ENCODE measurements at places on chromosomes 12 and 14. TPM values are rescaled to one million over a fixed set of nuclear protein-coding genes. Genes with fewer than 3 reads are reported as not detected.

GRCh38 chr14:33317675-33318074, 379.0 kb downstream of the NPAS3 start:
- no peak for DNase-seq

DNA sequence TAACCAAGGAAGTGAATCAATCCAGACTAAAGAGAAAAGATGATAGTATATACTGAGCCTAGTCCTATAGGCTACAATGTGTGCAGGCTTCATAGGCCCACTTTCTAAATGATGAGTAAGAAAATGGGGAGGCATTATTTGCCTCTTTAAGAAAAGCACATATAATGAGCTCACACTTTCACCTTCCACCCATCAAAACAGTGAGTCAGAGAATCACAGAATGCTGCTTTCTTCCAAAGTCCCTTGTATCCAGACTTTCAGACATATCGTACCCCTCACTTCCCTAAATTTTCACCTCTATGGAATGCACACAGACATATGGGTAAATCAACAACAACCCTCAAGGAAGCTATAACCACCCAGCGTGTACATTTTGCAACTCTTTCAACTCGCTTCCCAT, 286.4 kb upstream of the PRKD1 start:
- DNase-seq = no peak

DNA sequence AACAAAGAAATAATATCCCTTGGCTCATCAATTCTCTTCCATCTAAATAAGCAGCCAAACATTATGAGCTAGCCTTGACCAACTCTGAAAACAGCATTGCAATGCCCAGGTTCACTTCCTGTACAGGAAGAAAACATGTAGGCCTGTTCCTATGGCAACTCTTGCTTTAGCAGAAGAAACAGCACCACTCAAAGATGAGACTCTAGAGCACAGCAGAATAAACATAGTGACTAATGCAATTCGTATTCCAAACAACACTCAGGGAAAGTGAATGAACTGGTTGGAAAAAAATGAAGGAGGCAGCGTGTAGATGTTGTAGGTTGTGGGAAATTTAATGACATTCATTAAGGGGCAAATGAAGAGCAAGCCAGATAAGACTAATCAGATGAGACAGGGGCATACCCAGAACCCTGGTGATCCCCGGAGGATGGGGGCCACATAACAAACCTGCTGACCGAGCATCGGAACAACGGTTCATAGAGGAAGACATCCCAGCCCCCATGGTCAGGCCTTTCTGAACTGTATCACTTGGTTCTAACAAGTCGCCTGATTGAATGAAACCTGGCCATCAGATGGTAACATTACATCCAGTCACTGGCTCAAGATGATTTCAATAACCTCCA, 9.0 kb downstream of the ARHGDIB start:
- peak; percentile 85 for DNase-seq

The SAMD15 gene
- not detected for total RNA-seq

The CLEC6A gene
- 0.51 TPM for total RNA-seq

DNA sequence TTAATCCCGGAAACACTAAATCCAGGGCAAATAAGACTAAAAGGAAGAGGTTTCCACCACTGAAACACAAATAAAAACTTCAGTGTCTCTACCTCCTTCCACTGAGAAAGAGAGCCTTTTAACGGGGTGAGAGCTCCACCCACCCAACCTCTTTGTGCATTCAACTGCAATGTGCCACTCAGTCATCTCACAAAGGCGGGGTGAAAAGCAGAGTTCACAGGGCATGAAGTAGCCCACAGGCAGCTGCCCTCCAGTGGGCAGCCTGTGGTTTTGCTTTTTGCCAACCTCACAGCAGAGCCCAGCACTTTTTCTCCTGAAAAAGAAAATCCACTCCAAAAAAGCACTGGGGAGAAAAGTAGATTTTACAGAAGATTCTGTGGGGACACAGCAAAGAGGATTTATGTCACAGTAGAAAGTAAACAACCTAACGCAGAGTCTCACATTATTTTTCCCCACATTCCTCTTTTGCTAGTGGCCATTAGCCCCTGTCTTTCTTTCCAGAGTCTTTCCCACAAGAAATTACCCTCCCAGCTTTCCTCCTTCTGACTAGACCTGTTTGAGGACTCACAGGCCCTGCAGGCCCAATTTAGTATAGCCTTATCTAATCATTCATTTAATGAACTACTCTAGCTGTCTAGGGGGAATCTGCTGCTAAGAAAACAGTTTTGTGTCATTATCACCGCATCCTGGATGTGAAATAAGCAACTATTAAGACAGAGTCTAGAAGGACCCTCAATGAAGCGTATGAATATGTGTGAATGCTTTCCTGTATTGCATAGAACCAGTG, 753.8 kb upstream of the FOXG1 start:
- no peak for DNase-seq

Data from naive thymus-derived CD4-positive, alpha-beta T cell (primary cell).